ENCODE measurements at places on chromosomes 4 and X. TPM values are rescaled to one million over a fixed set of nuclear protein-coding genes. Genes with fewer than 3 reads are reported as not detected.

The TMSB15A gene
- total RNA-seq = not detected

- DNase-seq = no peak
- no peak overlapping the region for H3K27ac ChIP-seq
- H3K4me1 ChIP-seq = no peaks in the 10 kb centered on the region
- no peaks in the 10 kb centered on the region for H3K27me3 ChIP-seq
- no peaks in the 10 kb centered on the region for H3K36me3 ChIP-seq
- H3K4me3 ChIP-seq = no peak overlapping the region
These were observed 4.7 kb upstream of the FAM241A start for GRCh38 chr4:112140536-112140935.

- DNase-seq = no peak
- no peaks in the 10 kb centered on the region for H3K27me3 ChIP-seq
- H3K4me1 ChIP-seq = no peaks in the 10 kb centered on the region
- H3K27ac ChIP-seq = no peak overlapping the region
- H3K36me3 ChIP-seq = no peaks in the 10 kb centered on the region
These were observed 129.8 kb downstream of the GPR143 start for GRCh38 chrX:9635803-9636202.

GRCh38 chr4:100414016-100414790 is 103.6 kb downstream of the EMCN start:
- H3K4me1 ChIP-seq = no peaks in the 10 kb centered on the region
- H3K27ac ChIP-seq = no peak overlapping the region
- H3K4me3 ChIP-seq = no peak overlapping the region
- no peaks in the 10 kb centered on the region for H3K27me3 ChIP-seq

All from Caco-2 (cell line).